HT1080 (cell line): ENCODE measurements at places on chromosomes 16 and 17. TPM values are rescaled to one million over a fixed set of nuclear protein-coding genes. Genes with fewer than 3 reads are reported as not detected.

DNA sequence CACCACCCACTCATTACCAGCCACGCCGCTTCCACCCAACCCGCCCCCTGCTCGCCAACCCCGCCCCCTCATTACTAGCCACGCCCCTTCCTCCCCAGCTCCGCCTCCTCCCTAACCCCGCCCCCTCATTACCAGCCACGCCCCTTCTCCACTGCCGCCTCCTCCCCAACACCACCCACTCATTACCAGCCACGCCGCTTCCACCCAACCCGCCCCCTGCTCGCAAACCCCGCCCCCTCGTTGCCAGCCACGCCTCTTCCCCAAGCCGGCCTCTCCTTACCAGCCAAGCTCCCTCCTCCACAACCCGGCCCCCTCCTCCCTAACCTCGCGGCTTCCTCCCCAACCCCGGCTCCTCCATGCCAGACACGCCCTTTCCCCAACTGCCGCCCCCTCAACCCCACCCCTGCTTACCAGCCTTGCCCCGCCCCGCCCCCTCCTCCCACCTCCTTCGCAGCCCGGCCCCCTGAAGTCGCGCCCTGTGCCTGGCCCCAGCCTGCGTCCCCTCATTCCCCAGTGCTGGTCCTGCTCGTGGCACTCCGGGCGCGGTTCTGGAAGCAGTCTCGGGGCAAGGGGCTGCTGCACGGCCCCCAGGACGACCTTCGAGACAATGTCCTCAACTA lies 7.3 kb downstream of the SLC22A31 start:
- DNase-seq, result no peak

The KCNG4 gene
- total RNA-seq, result not detected in 2 replicates

DNA sequence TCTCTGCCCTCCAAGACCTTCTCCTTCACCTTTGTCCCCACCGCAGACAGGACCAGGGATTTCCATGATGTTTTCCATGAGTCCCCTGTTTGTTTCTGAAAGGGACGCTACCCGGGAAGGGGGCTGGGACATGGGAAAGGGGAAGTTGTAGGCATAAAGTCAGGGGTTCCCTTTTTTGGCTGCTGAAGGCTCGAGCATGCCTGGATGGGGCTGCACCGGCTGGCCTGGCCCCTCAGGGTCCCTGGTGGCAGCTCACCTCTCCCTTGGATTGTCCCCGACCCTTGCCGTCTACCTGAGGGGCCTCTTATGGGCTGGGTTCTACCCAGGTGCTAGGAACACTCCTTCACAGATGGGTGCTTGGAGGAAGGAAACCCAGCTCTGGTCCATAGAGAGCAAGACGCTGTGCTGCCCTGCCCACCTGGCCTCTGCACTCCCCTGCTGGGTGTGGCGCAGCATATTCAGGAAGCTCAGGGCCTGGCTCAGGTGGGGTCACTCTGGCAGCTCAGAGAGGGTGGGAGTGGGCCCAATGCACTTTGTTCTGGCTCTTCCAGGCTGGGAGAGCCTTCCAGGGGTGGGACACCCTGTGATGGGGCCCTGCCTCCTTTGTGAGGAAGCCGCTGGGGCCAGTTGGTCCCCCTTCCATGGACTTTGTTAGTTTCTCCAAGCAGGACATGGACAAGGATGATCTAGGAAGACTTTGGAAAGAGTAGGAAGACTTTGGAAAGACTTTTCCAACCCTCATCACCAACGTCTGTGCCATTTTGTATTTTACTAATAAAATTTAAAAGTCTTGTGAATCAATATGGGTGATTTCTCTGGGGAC lies 12.2 kb downstream of the CX3CL1 start:
- no peak for DNase-seq

The DUXB gene
- total RNA-seq, result not detected in 2 replicates

The CBX4 gene
- 29.2 and 33.0 TPM in 2 replicates for total RNA-seq

DNA sequence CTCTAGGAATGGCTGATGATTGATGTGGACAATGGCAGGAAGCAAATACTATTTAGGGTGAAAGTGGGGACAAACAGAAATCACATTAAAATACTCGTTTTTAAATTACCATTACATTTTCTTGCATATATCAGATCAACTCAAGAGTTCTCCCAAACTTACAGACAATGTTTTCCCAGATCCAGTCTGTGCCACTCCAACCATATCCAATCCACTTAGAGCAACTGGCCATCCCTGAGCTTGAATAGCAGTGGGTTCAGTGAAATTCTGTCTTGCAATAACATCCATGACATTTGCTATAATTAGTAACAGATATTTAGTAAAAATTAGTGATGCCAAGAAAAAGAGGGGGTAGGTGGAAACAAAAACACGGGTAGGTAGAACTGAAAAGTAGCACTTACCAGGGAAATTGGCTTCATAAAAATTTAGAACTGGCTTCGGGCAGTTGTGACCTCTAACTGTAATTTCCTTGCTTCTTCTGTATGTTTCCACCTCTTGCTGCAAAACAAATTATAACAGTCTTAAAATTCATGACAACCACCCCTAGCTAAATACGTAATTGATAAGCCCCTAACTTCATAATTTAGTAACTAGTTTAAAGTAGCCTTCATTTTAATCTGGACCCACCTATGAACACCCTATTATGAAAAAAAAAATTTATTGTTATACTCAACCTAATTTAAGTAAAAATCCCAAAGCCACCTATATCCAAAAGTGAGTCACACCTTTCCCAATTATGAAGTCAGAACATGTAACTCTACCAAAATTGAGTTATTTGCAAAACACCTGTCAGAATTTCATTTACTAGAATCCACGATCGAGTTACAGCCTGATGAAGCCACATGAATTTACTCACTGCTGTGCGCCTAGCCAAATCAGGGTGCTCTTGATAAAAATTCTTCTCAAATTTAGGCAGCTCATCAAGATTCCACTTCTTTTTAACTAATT lies 2.0 kb downstream of the DDX5 start:
- no peak for DNase-seq

GRCh38 chr17:57305908-57306504 lies 49.7 kb downstream of the MSI2 start:
- DNase-seq, result no peak

GRCh38 chr16:23786964-23787561 lies 32.2 kb downstream of the CHP2 start:
- DNase-seq, result no peak

DNA sequence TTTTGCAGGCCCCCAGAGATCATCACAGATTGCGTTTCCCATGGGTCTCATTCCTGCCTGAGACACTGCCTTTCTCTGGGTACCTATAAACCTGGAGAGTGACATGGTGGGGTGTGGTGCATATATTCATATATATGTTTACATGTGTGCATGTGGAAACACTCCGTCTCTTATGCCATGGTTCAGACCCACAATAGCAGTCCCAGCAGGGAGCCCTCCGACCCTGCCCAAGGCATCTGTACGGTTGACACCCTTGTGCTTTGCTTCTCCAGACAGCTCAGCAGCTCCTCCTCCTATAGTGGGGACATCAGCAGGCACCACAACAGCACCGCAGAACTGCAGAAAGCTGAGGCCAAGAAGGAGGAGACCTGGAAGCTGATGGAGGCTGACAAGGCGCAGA lies 116.8 kb downstream of the ABCC6 start:
- DNase-seq, result no peak

DNA sequence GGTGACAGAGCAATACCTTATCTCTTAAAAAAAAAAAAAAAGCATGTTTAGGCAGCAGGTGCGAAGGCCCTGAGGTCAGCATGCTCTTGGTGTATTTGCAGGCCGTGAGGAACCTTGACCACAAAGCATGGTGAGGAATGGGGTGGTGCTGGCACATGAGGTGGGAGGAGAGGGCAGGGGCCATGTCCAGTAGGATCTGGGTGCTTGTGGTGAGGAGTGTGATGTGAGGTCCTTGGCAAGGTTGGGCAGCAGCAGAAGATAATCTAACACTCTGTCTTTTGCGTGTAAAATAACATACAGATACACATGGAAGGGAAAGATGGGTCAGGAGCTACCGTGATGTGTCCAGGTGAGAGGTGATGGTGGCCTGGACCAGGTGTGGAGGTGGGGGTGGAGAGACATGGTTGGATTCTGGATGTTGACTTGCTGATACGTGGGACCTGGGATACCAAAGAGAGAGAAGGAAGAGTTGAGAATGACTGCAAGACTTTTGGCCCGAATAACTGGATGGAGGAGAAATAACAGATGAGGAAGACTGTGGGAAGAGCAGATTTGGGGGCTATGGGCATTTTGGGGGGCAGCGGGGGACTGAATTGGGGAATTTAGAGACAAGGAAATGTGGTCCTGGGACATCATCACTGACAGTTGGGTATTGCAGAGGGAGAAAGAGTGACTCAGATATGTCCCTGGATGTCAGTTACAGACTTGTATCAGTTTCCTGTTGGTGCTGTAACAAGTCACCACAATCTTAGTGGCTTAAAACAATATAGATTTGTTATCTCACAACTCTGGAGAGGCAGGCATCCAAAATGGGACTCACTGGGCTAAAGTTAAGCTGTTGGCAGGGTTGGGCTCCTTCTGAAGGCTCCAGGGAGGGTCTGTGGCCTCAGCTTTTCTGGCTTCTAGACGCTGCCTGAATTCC lies 274.9 kb downstream of the HAPSTR1 start:
- DNase-seq, result no peak

- DNase-seq, result peak; percentile 65
These were observed at the start of gene HOXB7 for GRCh38 chr17:48610282-48611211. HOXB7 (minus strand) TSS chr17:48611017; CDS start chr17:48610918, 99 bp downstream.

GRCh38 chr17:50363217-50364060 lies 9.5 kb downstream of the MRPL27 start:
- DNase-seq, result no peak

GRCh38 chr16:79914961-79915720 lies 314.6 kb upstream of the MAF start:
- DNase-seq, result no peak

DNA sequence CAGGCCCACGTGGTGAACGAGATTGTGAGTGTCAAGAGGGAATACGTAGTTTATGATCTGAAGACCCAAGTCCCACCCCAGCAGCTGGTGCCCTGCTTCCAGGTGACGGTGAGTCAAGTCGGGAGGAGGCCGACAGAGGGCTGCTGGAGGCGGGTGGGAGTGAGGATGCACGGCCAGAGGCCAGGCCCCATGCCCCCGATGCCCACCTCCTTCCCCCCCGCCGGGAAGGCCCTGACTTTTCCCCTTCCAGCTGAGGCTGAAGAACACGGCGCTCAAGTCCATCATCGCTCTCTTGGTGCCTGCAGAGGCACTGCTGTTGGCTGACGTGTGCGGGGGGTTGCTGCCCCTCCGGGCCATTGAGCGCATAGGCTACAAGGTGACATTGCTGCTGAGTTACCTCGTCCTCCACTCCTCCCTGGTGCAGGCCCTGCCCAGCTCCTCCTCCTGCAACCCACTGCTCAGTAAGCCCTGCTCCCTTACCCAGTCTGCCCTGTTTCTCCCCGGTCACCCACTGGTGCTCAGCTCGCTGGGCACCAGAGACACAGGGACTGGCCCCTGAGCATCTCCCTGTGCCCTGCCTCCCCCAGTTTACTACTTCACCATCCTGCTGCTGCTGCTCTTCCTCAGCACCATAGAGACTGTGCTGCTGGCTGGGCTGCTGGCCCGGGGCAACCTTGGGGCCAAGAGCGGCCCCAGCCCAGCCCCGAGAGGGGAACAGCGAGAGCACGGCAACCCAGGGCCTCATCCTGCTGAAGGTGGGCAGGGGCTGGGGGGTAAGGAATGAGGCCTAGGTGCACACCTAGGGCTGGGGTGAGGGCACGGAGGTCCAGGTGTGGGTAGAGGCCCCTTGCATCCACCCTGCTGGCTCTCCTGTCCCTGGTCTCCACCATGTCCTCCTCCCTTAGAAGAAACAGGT lies 2.6 kb downstream of the ZACN start:
- DNase-seq, result no peak

The TELO2 gene
- total RNA-seq, result 27.1 and 35.6 TPM in 2 replicates

DNA sequence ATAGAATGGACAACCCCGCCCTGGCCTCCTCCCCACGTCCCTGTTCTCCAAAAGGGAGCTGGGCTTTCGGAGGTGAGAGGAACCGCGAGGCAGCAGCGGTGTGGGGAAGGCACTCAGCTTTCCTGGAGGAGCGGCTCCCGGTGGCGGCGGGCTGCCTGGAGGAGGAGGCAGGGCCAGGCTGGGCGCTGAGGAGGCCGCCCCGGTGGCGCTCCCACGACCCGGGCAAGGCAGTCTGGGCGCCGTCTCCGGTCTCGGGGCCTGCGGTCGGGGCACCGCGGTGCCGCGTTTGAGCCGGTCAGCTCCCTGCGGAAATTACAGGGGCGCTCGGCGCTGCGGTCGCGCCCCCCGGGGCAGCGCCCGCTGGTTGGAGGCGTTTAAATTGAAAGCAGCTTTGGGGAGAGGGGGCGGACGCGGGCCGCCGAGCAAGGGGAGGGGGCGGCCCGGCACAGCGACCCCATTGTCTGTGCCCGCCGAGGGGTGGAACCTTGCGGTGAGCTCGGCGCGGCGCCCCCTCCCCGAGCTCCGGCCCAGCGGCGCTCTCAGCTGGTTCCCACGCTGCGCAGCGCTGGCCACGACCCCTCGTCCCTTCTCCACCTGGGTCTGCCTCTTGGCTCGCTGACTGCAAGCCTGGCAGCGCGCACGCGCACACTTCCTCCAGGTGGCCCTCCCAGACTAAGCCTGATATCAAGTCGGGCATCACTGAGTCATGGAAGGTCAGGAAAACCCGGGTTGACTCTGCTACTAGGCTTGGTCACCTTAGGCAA lies 58.7 kb upstream of the DLX4 start:
- peak; percentile 40 for DNase-seq

DNA sequence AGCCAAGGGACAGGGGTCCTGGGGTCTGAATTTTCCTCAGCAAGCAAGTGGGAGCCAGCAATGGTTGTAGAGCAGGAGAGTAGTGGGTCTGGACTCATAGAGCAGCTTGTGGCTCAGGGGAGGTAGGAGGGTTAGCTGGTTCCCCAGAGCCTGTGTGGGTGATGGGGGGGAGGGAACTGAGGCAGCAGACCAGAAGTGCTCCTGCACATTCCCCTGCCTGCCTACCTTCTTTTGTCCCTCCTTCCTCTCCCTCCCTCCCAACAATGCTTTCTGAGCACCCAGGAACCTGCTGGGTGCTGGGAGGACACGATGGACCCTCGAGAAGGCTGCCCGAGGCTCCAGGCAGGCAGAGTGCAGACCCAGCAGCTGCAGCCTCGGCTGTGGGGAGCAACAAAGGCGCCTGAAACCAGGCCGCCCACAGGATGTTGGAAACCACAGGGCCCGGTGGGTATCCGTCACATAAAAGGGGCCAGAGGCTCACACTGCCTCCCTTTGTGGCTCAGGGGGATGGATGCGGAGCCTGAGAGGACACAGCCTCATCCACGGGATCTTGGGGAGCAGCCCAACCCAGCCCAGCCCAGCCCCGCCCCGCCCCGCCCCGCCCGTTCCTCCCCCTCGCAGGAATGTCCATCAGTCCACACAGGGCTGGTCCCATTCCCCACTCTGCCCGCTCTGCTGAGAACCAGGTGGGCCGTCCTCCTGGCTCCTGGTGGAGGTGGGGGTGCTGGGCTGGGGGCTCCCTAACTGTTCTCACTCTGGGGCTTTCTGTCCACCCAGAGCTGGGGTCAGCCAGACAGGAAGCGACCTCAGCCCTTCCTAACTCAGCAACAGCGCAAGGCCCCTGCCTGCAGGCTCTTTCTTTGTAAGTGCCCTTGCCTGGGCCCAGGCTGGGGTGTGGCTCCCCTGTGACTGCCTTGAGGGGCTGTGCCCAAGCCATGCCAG lies 1.7 kb upstream of the NLRC3 start:
- peak; percentile 61 for DNase-seq
